ENCODE measurements at places on chromosomes 4 and X. TPM values are rescaled to one million over a fixed set of nuclear protein-coding genes. Genes with fewer than 3 reads are reported as not detected.

SHROOM3 gene
- total RNA-seq, result 29.5 TPM

NOX1 gene
- total RNA-seq, result not detected

JAKMIP1 gene
- 0.39 TPM for total RNA-seq

CCNG2 gene
- 24.8 TPM for total RNA-seq

GPRASP2 gene
- 14.3 TPM for total RNA-seq

HMGB3 gene
- 1.3 TPM for total RNA-seq

HSD17B13 gene
- total RNA-seq, result 0.69 TPM

RGN gene
- 22.1 TPM for total RNA-seq

XAGE3 gene
- total RNA-seq, result not detected

DNA sequence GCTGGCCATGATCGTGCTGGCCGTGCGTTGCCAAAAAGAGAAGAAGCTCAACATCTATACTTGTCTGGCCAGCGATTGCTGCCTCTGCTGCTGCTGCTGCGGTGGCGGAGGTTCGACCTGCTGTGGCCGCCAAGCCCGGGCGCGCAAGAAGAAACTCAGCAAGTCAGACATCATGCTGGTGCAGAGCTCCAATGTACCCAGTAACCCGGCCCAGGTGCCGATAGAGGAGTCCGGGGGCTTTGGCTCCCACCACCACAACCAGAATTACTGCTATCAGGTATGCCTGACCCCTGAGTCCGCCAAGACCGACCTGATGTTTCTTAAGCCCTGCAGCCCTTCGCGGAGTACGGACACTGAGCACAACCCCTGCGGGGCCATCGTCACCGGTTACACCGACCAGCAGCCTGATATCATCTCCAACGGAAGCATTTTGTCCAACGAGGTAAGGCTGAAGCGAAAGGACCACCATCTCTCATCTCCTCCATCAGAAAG, 3.3 kb downstream of the PCDH10 start:
- no peak for ATAC-seq

- ATAC-seq, result peak; percentile 39
These were observed 27.3 kb upstream of the CHRNA9 start for GRCh38 chr4:40307627-40308497.

DNA sequence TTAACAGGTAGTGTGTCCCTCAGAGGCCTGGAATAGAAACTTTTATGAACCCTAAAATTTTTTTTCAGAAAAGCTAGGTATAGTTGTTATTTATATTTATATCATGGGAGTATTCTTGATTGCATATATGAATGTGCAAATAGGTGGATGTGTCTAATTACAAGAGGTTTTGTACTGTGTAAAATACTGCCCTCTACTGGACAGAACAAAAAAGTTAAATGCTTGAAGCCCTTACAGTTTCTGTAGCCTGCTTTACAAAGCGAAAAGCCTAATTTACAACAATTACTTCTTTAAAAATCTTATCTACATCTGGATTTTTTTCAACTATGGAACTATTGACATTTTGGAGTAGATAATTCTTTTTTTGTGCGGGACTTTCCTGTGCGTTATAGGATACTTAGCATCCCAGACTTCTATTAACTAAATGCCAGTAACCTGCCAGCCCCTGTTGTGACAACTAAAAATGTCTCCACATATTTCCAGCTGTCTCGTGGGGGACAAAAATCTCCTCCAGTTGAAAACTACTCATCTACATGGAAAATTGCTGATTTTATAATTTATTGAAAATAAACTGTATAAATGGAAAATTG, 35.1 kb downstream of the ENPEP start:
- ATAC-seq, result no peak

DNA sequence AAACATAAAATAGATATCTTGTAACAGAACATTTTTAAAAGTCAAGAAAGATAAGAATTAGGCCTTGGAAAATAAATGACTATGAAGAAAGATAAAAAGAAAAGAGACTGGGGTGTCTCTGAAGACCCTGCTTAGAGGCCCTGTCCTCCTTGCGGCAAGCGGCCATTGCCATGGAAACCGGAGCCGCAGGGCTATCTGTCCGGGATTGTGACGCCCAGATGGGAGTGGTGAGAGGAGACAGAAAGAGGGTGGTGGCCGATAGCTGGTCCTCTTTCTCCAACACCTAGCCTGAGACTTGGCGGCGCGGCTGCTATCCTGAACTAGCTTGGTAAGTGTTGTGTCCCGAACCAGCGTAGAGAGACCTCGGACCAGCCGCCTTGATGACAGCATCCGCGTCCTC, at the start of gene DUSP21:
DUSP21 (plus strand) TSS at position 269 of the 400 bp plus-strand sequence; CDS start at position 381, 112 bp downstream.
- no peak for ATAC-seq

DNA sequence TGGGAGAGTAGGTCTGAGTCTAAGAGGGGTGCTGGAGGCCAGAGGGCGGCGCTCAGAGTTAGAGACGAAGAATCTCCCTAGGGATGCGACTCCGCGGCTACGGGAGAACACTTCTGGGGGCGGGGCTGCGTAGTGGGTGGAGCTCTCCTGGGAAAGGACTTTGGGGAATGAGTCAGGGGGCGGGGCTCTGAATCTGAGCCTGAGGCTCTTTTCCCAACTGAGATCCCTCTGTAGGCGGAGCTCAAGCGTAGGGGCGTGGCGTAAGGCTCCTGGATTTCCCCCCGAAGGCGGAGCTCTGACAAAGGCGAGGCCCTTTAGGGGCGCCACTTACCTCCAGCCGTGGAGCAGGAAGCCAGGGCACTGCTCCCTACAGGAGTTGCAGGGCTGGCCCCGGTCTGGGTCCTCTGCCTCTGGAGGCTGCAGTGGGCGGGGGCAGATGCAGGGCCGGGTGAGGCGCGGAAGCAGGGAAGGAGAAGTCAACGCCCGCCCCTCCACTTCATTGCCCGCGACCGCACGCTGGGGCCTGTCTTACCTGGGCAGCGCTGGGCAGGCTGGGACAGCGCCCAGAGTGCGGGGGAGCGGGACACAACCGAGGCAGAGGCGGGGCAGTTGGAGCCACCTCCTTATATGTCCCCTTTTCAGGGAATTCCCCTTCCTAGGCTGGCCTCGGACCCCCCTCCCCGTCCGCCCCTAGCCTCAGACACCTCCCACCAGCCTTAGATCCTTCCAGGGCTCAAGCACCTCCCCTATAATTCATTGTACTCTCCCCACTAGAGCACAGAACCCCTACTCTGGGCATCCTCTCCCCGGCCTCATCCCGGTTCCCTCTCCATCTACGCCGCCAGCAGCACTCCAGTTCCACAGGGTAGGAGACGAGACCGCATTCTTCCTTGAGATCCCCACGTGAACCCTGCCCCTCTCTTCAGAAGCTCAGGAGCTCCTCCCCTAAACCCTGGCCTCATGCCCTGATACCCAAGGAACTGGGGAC, 1.6 kb downstream of the PRICKLE3 start:
- peak; percentile 89 for ATAC-seq

- no peak for ATAC-seq
These were observed 266.7 kb upstream of the CLNK start for GRCh38 chr4:10951306-10951705.

DNA sequence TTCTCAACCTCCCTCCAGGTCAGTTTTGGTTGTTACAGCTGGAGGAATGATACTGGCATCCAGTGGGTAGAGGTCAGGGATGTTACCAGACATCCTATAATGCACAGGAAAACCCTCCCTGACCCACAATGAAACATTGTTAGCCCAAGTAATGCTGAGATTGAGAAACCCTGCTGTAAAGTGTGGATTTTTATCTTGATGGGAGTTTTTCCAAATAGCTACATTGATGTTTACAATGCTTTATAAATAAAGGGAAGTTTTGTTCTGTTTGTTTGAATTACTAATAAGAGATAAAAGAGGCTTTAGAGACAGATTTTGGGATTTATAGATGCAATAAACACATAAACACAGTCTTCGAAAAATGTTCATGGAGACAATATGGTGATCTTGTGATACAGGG, 194.0 kb upstream of the NUDT6 start:
- ATAC-seq, result no peak

GRCh38 chrX:54921427-54922021, 900 bp downstream of the TRO start:
- peak; percentile 69 for ATAC-seq

GRCh38 chr4:83725336-83726085, 189.6 kb downstream of the GPAT3 start:
- ATAC-seq, result no peak

DNA sequence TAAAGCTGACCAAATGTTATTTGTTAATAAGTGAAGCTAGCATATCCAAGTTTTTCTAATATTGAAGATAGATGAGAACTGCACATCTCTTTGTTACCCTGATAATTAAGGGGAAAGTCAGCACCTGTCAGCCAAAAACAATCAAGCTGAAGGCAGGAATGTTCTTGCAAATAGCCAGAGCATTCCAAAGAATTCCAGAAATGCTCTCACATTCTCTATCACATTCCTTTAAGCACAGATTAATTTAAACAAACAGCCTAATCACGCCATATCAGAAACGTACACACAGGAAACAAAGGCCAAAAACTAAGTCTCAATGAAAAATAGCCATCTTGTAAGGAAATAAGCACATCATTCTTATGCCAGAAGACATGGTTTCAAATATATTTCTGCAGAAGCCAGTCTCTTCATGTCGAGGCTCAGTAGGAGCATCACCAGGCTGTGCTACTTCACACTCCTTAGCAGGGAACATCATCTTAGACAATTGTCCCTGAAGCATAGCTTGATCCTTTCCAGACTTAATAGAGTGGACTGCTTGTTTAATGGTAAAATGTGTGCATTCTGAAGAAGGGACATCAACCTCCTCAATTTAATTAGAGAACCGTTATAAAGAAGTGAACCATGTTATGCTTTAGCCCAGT, 252.9 kb upstream of the TTC29 start:
- no peak for ATAC-seq

DNA sequence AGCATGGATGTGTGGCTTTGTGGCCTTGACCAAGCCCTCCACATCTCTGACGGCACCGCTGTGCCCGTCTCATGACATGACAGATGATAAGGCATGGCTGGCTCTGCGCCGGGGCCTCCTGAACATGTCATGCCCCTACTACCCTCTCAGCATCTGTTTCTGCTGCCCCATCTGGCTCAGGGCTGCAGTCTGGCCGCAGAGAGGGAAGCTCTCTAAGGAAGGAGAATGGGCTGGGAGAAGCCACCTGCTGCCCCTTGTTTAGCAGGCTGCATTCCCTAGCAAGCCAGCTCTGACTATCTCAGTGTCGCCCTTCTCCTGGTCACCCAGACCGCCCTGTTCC, 7.2 kb downstream of the ZNF185 start:
- ATAC-seq, result no peak

- no peak for ATAC-seq
These were observed 2.0 kb downstream of the ARX start for GRCh38 chrX:25013632-25014365.

DNA sequence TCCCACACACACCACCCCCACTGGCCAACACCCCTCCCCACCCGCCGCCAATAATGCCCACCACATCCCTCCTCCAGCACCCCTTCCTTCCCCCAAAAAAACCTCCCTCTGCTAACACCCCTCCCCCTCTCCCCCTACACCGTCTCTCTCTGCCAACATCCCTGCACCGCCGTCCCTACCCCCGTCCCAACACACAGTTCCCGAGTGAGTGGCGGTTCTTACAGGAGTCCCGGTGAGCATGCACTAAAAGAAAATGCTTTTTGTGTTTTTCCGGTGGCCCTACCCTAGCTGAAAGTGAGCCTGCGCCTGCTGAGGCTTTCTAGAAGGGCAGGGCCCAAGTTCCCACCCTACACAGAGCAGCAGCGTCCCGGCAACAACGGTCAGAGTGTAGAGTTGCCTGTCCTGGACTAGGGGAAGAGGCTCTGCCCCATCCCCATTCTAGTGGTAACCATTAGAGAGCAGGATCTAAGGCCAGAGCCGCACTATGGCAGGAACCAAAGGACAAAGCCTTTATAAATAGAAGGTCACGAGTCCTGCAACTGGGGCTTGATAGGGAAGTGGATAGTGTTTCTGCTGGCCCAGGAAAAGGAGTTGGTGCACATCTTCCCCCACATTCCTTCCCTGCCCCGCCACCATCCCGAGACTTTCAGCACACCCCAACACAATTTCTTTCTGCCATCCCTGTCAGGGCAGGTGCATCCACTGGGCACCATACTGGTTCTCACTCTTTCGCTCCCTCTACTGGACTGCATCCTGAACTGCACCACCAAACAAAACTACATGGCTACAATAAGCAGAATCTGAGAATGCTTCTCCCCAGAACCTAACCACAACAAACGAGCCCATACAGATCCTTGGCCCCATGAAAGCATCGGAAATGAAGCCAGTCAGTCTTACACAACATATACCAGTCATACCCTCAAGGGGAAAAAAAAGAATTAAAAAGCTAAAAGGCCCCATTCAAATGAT, 78.1 kb upstream of the PAGE3 start:
- no peak for ATAC-seq

DNA sequence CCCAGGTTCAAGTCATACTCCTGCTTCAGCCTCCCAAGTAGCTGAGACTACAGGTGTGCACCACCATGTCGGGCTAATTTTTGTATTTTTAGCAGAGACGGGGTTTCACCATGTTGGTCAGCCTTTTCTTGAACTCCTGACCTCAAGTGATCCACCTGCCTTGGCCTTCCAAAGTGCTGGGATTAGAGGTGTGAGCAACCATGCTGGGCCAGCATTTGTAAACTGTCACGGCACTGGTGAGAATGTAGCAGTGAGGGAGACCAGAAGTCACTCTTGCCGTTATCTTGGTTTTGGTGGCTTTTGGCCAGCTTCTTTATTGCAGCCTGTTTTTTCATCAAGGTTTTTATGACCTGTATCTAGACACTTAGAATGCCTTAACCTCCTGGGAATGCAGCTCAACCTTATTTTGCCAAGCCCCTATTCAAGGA, 22.4 kb downstream of the PCDH18 start:
- no peak for ATAC-seq

Data from gastroesophageal sphincter (tissue), 4 donors.